ENCODE measurements at places on chromosomes 7 and 10.

- no peak for DNase-seq
Observed at GRCh38 chr7:129605960-129606614, 5.4 kb upstream of the NRF1 start.

- DNase-seq, result no peak
Observed at GRCh38 chr7:149175150-149175549, 20.2 kb upstream of the ZNF282 start.

DNA sequence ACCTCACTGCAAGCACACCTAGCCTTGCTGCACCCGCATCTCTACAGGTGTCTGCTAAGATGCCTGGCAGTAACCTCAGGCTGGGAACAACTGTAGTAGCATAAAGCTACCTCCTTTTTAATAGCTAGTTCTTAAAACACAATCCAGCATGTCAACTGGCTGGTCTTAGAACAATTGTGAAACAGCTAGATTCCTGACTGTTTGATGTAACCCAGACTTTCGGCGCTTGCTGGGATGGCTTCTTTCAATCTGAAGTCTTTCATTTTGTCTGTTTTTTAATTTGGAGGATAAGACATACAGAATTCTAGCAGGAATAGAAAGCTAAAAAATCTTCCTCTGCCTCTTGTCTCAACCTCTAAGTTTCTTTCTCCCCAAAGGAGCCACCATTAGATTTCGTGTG is 59.8 kb downstream of the GSDME start:
- DNase-seq, result no peak

DNA sequence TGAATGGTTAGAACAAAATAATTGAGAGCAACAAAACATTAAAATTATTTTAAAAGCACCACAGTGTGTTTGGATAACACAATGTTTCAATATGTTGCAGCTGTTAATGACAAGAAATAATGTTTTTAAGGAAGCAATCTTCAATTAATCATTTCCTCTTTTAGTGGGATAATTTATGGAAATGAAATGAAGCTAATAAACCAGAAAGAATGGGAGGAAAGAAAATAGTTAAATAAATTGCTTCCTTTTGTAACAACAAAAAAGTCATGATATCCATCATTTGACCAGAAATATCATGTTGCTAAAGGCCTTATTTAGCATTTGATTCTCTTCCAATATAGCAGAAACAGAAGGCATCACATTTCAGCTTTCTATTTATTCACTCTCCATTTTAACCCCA is 224.5 kb downstream of the SEMA3A start:
- DNase-seq, result no peak

DNA sequence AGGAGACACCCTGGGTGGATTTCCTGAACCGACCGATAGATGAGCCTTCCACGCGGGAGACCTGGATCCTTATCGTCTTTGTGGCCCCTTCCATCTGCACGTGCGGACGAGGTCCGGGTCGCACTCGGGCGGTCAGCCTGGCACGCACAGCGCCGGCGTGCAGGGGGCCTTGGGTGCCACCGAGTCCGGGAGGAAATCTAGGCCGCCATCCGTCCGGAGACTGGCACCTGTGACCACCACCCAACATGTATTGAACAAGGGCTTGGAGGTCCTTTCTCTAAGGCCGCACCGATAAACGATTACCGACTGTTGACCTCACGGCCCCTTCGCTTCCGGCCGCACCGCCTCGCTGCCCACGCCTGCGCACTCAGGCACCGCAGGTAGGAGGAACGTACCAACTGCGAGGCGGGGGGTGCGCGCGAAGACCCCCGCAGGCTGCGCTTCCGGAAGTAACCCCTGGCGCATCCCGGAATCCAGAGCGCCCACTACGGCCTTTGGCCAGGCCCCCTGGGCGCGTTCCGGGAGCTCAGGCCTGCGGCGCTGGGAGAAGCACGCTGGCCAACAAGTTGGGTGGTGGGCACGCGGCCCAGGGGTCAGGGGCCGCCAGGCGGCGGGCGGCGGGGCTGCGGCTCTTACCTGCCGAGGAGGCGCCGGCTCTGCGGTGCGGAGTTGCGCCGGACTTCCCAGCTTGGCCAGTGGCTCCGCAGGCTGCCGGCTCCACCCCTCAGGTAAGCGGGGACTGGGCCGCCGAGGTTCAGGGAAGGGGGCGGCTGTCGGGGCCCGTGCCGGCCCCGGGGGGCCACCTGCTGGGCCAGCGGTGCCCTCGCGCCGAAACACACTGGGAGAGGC is at the start of the genes ACTR3C and LRRC61:
Gene ACTR3C, minus strand, starts transcription at position 713 of the 849 bp plus-strand sequence. CDS start 28,249 bp downstream, outside the sequence.
Gene LRRC61, plus strand, starts transcription at position 523 of the 849 bp plus-strand sequence. CDS start 13,507 bp downstream, outside the sequence.
- no peak for DNase-seq

GRCh38 chr10:14742815-14743214 is 31.9 kb downstream of the FAM107B start:
- no peak for DNase-seq

GRCh38 chr10:33876584-33877400 is 542.3 kb upstream of the NRP1 start:
- DNase-seq, result no peak

GRCh38 chr10:9901971-9902370 is 1115.7 kb upstream of the CELF2 start:
- no peak for DNase-seq

- DNase-seq, result no peak
Observed at GRCh38 chr10:94607111-94607510, 61.5 kb downstream of the HELLS start.
